ENCODE measurements at places on chromosomes 12 and 14.

GRCh38 chr14:102103062-102103695 is 16.3 kb upstream of the HSP90AA1 start:
- DNase-seq: no peak

DNA sequence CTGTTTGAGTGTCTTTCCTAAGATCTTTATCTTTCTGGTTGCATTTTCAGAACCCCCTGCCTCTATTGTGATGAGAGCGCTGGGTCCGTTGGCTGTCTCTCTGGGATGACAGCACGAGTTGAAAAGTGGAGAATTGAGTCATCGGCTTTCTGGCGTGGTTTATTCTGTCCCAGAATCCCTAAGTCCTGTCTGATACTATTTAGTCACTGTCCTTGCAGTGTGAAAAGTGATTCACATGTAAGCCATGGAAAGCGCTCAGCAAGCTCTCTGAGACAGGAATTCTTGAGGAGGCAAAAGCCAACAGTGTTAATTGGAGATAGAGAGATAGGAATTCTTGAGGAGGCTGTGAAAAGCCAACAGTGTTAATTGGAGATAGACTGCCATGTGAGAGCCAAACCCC is 121.7 kb downstream of the CHST11 start:
- peak; percentile 65 for DNase-seq

GRCh38 chr14:91879196-91879595 is 11.9 kb upstream of the TC2N start:
- DNase-seq: no peak

DNA sequence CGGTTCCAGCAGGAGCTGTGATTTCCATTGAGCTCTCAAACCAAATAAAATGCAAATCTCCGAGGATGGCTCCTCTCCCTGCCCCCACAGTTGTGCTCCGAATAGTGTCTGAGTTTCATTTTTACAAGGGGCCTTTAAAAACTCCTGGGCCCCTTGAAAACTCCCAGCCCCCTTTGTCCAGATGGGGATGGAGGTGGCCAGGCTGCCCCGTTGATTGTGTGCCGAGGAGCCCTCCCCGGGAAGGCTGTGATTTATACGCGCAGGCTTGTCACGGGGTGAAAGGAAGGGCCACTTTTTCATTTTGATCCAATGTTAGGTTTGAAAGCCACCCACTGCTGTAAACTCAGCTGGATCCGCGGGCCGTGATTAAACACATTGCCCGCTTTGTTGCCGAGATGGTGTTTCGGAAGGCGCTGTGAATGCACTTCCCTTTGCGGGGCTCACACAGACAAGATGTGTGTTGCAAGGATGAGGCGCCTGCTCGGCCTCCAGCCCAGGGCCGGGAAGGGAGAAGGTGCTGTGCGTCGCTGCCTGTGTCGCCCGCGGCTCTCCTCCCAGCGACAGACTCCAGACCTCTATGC is 98.8 kb downstream of the TMEM132C start:
- no peak for DNase-seq

GRCh38 chr14:73058922-73059673 is 764 bp downstream of the RBM25 start:
- DNase-seq: peak; percentile 45

DNA sequence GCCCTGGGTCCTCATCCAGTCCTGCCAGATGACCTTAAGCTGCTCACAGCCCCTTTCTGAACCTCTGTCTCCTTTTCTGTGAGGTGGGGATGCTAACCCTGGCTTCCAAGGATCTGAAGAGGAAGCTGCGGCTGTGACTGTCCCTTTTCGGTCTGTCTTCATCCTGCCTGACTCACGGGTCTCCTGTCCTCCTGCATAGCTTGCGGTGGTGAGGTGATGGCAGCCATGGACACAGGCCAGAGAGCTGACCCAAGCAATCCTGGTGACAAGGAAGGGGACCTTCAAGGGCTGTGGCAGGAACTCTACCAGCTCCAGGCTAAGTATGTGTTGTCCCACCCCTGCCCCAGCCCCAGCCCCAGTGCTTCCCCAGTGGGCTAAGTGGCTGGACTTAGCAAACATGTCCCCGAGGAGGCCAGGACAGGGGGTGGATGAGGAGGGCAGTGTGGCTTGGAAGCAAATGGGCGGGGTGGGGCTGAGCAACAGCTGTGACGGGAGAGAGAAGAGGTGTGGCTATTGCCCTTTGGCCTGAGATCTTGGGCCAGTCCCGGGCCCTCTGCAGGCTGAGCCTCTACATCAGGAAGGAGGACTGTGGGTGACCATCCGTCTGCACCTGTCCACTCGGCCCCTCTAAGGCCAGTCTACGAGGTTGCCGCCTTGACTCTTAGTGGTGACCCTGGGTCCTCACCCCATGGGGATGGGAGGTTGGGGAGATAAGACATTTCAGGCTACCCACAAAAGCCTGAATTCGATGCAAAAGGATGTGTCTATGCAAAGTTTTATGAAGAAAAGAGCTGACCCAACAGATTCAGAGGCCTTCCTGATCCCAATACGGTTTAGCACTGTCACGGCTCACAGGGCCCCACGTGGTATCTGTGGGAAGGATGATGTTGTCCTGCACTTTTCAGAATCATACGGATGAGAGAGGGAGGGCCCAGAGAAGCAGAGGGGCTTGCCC is 1.1 kb downstream of the CCDC197 start:
- no peak for DNase-seq

DNA sequence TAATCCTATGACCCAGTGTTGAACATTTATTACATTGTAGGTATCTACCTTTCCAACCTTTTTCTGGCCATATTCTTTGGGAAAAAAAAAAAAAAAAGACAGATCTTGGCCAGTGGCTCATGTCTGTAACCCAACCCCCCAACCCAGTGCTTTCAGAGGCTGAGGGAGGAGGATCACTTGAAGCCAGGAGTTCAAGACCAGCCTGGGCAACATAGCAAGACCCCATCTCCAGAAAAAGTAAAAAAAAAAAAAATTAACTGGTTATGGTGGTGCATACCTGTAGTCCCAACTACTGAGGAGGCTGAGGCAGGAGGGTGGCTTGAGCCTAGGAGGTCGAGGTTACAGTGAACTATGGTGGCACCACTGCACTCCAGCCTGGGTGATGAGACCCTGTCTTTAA is 58.1 kb downstream of the ACACB start:
- no peak for DNase-seq

- DNase-seq: no peak
Measured at GRCh38 chr12:76313299-76313698, 34.9 kb downstream of the BBS10 start.

DNA sequence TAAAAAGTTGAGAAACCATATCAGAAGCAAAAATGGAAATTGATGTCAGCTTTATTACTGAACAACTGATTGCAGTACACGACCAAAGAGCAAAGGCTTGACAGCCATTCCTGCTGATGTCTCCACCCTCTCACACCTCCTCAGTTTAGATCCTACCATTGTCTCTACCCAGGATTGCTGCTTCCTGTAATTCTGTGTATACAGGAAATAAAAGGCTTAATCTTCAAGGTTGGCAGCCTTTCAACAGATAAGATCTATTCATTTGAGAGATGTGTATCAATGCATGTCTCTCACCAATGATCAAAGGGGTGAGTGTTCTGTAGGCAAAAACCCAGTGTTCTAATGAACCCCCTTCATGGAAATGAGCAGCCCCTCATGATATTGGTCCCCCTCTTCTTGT is 27.0 kb downstream of the SLCO1C1 start:
- no peak for DNase-seq

DNA sequence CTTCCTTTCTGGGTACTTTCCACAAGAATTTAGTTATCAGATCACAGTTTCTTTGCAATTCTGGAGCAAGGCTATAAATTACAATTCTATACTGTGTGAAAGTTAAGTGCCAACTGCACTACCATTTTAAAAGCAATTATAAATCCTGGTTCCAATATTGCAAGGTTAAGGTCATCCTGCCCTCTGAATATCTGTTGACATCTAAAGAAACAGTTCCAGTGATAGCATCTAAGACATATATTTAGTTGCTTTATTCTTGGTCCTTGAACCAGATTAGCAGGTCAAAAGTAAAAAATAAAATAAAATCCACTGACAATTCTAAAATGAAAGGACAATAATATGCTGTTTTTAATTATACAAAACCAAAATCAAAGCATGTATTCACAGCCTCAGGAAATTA is 334.2 kb downstream of the ATXN7L3B start:
- no peak for DNase-seq

DNA sequence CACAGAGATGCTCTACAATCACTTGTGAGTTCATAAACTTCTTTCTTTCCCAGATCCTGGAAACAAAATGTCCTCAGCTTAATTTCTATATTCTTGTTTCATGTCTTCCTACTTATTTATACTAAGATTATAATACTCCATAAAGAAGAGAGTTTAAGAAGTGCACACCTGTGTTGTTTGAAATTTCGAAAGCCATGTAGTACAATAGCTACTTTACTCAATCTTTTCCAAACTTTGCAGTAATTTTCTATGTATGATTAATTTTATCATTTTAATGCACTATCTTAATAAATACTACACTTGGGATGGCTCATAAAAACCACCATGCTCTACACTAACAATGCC is 300 bp upstream of the TTC5 start:
- DNase-seq: no peak

DNA sequence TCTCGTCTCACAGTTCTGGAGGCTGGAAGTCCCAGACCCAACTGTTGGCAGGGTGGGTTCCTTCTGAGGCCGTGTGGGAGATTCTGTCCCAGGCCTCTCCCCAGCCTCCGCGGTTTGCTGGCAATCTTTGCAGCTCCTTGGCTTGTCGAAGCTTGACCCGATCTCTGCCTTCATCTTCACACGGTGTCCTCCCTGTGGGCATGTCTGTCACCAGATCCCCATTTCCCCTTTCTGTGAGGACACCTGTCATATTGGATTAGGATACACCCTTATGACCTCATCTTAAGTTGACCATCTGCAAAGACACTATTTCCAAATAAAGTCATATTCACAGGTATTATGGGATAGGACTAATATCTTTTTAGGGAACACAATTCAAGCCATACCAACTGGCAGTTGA is 22.6 kb upstream of the LRP1-AS start:
- DNase-seq: no peak

GRCh38 chr12:75959506-75959905 is 72.1 kb downstream of the PHLDA1 start:
- no peak for DNase-seq

GRCh38 chr12:115203701-115204100 is 519.7 kb upstream of the TBX3 start:
- peak; percentile 35 for DNase-seq

GRCh38 chr12:53115112-53115890 is 12.0 kb downstream of the SOAT2 start:
- no peak for DNase-seq

GRCh38 chr14:75675265-75675960 is 14.4 kb downstream of the TTLL5 start:
- peak; percentile 26 for DNase-seq

GRCh38 chr12:123936956-123937706 is 35.5 kb downstream of the CCDC92 start:
- no peak for DNase-seq

DNA sequence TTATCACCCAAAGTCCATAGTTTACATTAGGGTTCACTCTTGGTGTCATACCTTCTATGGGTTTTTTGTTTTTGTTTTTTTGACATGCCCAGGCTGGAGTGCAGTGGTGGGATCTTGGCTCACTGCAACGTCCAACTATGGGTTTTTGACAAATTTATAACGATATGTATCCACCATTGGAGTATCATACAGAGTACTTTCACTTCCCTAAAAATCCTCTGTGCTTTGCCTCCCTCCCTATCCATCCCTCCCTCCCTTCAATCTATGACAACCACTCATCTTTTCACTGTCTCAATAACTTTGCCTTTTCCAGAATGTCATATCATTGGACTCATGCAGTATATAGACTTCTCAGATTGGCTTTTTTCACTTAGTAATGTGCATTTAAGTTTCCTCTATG is 139.0 kb upstream of the CCDC198 start:
- DNase-seq: no peak

DNA sequence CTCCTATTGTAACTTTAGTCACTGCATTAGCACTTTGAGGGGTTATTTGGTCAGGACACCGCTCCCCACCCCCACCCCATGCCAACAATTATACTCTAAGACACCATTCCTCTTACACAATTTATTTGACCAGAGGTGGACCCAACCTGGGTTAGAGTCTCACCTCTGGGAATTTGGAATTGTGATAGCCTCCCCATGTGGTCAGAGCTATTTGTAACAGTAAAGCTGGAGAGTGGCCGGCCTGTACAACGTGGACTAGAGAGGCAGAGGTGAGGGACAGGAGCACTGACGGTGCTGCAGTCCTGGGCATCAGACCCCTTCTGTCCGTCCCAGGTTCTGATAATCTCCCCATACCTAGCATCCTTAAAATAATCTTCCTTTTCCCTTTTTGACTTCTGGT is 3.3 kb upstream of the HAL start:
- no peak for DNase-seq

DNA sequence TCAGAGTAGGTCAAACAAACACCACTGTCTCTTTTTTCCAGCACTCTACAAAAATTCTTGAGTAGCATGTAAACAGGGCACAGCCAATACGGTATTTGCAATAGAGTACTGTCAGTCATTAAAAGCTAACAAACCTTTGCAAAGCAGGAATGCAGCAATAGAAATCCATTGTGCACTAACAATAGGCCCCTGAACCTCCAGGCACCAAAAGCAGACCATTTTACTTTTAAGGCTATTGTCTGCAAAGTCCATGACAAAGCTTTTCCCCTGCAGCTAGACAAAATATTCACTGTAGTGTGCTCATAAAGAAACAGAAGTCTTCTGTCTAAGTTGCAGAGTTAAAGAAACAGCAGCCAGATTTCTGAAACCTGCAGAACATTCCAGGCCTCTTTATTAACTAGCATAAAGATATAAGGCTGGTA is 191.9 kb downstream of the SOX5 start:
- DNase-seq: no peak

GRCh38 chr12:121404734-121405133 is 4.8 kb downstream of the RNF34 start:
- peak; percentile 35 for DNase-seq

DNA sequence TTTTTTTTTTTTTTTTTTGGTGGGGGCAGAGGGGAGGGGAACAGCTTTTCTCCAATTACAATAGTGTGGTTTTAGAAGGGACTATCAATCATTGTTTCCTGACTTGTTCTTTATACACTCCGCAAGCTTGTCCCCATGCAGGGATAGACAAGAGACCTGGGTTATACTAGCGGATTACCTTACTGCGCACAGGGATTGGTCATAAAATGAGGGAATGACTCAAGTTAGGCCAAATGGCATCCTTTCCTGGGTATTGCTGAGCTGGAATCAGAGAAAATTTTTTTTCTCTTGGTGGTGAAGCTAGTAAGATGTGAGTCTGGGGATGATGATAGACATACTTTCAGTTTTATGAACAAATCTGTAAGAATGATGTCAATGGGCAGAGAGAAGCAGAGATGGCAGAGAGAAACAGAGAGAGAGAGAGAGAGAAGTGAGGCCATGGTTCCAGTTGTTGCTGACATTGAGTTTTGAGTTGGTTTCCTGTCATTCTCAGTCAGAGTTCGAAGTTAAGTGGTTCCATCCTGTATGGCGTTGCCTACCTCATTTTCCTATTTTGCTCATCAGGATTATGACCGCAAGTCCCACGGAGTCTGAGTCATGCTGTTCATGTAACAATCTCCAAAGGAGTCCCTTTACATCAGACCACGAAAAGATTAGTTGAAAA is 59.1 kb upstream of the OTOGL start:
- no peak for DNase-seq
